Stimulated activated CD4-positive, alpha-beta T cell treated with anti-CD3 and anti-CD28 coated beads, Interleukin-15, amount 100 ng/mL, for 1 hour (primary cell): ENCODE measurements at places on chromosomes 12 and 14.

DNA sequence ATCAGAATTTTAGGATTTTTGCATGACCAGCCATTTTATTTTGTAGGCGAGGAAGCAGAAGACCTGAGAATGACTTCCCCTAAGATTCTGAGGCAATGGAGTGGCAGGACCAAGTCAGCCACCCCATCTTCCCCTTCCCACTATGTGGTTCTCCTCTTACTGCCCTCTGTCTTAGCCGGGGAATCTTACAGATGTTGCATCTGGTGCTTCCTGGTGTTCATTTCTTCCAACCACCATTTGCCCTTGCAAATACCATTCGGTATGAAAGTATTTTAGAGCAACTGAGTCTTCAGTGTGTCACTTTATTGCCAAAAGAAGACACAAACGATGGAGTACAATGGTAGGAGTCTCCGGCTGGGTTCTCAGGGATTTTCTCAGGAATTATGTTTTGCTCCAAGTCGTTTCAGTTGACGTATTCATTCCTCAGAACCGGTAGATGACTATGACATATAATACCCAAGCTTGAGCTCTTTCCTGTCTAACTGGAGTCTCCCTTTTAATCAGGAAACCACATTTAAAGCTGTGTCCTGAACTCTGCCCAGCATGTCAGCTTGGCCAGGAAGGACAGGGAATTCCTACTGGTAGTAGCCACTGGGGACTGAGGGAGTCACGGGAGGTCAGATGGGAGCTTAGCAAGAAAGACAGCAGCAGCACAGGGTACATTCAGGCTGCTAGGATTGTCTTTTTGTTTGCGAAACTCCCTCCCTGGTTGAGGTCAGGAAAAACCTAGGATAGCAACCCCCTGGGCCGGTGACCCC is 87.0 kb downstream of the SAMD4A start:
- DNase-seq: no peak

- no peak for DNase-seq
Observed at GRCh38 chr14:92848887-92849286, 54.8 kb downstream of the GOLGA5 start.

DNA sequence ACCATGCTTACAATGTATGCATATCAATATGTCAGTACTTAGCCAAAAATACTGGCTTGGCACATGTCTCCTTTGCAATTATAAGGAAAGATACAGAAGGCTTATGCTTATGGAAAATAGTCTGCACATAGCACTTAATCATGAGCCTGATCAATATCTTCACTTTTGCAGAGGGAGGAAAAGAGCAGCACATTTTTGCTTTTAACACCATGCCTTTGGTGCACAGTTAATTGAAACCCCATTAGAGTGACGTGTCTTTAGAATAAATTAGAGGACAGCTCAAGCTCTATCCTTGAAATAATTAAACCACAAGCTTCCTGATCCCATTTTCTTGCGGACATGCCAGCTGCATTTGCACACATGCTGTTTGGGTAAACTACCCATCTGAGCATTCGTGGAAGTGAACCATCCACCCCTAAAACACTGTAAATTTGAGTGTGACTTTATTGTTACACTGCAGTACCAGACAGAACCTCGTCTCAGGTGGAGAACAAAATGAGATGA is 839.9 kb upstream of the MGAT4C start:
- no peak for DNase-seq

DNA sequence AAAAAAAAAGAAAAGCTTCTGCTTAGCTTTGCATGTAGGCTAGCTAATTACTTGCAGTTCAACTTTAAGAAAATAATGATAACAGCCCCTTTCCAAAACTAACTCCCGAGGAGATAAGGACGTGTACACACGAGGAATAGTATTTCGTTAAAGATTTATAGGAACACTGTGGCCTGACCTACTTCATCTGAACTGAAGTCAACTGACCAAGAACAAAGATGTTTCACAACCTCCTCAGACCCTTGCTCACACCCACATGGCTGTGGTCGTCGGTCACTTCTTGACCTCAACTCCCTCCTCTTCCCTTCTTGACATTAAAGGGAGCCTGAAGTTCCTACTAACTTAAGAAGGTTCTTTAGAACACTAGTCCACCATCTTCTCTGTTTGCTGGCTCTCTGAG is 25.3 kb upstream of the FAM181A start:
- no peak for DNase-seq

- no peak for DNase-seq
Observed at GRCh38 chr12:903055-903454, 46.4 kb downstream of the RAD52 start.

DNA sequence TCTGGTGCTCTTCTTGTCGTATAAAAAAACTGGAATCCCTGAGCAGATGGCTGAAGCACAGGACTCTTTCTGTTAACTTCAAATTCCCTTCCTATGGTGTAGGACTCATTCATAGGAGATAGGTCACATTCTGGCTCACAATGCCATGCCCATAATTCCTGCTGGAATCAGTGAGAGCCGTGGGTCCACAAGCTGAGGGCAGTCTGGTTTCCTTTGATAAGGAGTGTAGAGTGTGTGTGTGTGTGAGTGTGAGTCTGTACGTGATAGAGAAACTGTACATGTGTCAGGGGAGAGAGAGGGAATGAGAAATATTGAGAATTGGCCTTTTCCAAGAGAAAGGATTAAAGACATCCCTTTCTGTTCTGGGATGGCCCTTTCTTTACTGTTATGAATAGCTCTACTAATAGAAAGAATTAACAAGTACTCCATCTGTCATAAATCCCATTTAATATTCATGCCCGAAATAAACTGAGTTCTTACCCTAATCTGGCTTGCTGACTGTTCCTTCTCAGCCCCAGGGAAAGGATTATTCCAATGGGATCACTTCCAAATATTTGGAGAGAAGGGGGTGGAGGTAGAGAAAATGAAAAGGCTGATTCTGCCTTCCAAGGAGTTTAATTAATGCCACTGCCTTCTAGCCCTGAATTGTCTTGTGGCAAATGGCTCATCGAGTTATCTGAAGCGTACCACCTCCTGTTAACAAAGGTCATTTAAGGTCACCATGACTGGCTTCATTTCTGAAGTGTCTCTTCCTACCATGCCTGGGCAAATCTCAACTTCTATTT is 79.0 kb downstream of the TMX1 start:
- no peak for DNase-seq

DNA sequence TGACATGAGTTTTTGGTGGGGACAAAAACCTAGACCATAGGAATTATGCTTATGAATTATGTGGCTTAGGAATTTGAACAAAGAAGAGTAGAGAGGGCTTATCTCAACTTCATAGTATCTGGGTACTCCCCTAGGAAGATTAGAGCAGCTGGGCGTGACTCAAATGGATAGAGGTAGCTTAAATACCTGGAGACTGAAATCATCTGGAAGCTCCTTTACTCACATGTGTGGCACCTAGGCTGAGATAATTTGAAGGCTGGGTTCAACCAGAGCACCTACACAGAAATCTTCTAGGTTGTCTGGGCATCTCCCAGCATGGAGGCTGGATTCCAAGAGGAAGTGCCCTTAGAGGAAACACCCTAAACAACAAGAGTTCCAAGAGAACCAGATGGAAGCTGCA is 393.9 kb downstream of the ADAMTS20 start:
- no peak for DNase-seq

GRCh38 chr12:75905922-75906321 is 125.7 kb downstream of the PHLDA1 start:
- no peak for DNase-seq

DNA sequence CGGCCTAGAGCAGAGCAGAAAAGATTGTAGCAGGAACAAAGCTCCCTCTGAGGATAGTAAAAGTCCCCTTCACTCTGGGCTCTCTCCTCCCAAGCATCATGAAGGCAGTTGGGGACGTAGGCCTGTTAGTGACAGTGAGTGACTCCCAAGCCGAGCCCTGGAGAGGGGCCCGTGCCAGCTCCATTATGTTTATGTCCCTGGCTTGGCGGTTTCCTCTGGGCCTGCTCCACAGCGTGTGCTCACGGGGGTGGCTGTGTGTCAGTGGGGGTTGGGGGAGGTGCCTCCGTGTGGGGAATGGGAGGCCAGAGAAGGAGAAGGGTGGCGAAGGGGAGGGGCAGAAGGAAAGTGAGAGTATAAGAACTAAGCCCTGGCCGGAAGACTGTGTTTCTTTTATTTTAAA is 170.0 kb upstream of the VASH1 start:
- DNase-seq: no peak

GRCh38 chr14:68292441-68293215 is 473.0 kb downstream of the RAD51B start:
- no peak for DNase-seq

DNA sequence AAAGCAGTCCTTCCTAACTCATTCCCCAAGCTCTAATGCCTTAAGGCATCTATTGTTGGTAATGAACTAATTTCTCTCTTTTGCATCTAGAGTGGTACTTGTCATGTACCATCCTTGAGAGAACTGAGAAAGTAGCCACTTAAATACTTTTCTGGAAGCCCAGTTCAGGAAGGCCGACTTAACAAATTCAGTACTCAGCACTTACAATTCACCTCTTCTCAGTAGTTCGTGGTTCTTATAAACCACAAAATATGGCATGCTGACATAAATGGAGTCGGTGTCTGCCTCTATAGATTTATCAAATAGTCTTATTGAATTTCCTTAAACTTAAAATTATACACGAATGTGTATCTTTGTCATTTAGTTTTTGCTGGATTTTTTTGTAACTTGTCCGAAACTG is 9.4 kb upstream of the COCH start:
- no peak for DNase-seq

GRCh38 chr12:63957496-63957895 is 113.0 kb downstream of the SRGAP1 start:
- no peak for DNase-seq
